ENCODE measurements at places on chromosomes 6 and 20. TPM values are rescaled to one million over a fixed set of nuclear protein-coding genes. Genes with fewer than 3 reads are reported as not detected.

Gene SNAP91
- total RNA-seq, result 0.10 TPM

Gene CCN6
- total RNA-seq, result 5.4 TPM

Gene SESN1
- total RNA-seq, result 47.8 TPM

Gene TRDN
- not detected for total RNA-seq

Gene DYNLT2
- total RNA-seq, result 0.35 TPM

Gene GLO1
- total RNA-seq, result 117 TPM

Gene NKX2-2
- not detected for total RNA-seq

Gene ZHX3
- total RNA-seq, result 25.0 TPM

Gene LAMP5
- total RNA-seq, result 0.10 TPM

Gene FAM162B
- total RNA-seq, result not detected

Gene HAO1
- total RNA-seq, result not detected

Gene FRK
- 44.4 TPM for total RNA-seq

Gene WFDC12
- total RNA-seq, result not detected

Gene CPXM1
- total RNA-seq, result 0.17 TPM

Gene MATN4
- not detected for total RNA-seq

Gene GCNT2
- 59.4 TPM for total RNA-seq

Gene APOM
- total RNA-seq, result 0.80 TPM

Gene NKAIN2
- not detected for total RNA-seq

Gene PCK1
- 0.15 TPM for total RNA-seq

Gene CFAP61
- not detected for total RNA-seq

Gene BCLAF1
- 83.2 TPM for total RNA-seq

Data from renal cortical epithelial cell (primary cell).